Right lobe of liver (tissue), 6 donors: ENCODE measurements at places on chromosomes 2 and 18. TPM values are rescaled to one million over a fixed set of nuclear protein-coding genes. Genes with fewer than 3 reads are reported as not detected.

GRCh38 chr18:12236141-12236540 lies 18.0 kb upstream of the CIDEA start:
- no peak for DNase-seq

The SDC1 gene
- total RNA-seq = 443 TPM

GRCh38 chr2:109342930-109343329 lies 213.9 kb downstream of the SH3RF3 start:
- DNase-seq = no peak

The TDRD15 gene
- 2.4 TPM for total RNA-seq

The NR4A2 gene
- total RNA-seq = 1.2 TPM

GRCh38 chr18:25153426-25153825 lies 198.5 kb downstream of the ZNF521 start:
- no peak for DNase-seq

GRCh38 chr2:165594935-165595255 lies 125.4 kb downstream of the CSRNP3 start:
- no peak for DNase-seq
